NCI-H748 treated with DMSO at 0.1 percent for 48 hours (cell line): ENCODE measurements at places on chromosomes 4 and X.

DNA sequence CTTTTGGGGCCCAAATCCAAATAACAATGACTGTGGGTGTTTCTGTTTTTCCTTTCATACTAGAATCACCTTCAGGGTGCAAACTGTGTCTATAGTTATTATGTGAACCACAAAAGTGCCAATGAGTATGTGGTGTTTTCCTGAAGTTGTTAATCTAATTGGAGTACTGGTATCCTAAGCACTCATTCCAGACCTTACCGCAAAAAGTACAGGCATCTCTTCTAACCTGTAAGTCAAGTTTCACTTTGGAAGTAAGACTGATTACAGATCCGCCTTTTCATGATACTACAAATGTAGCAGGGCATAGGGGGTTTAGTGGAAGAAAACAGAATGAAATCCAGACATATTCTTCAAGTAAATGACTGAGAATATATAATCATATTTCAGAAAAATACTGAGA is 16.1 kb downstream of the COQ2 start:
- no peak for DNase-seq

DNA sequence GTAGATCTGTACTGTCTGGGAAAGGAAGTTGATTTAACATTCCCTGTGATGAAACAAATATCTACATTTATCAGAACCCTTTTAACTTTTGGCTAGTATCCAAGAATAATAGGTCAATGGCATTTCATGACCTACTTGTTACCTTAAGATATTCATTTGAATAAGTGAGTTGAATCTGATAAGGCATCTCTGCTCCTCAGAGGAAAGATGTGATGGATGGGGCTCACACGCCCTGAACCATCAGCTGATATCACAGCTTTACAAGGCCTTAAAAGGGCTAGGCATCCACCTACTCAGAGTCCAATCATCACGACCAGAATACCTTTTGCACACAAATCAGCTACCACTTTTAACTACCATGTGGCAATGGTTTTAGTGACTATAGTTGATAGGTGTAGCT is 90.2 kb upstream of the PDLIM3 start:
- DNase-seq = no peak

GRCh38 chr4:127586922-127587571 is 45.7 kb upstream of the INTU start:
- peak; percentile 14 for DNase-seq

GRCh38 chr4:163755013-163755412 is 260.5 kb downstream of the TMA16 start:
- peak; percentile 4 for DNase-seq

DNA sequence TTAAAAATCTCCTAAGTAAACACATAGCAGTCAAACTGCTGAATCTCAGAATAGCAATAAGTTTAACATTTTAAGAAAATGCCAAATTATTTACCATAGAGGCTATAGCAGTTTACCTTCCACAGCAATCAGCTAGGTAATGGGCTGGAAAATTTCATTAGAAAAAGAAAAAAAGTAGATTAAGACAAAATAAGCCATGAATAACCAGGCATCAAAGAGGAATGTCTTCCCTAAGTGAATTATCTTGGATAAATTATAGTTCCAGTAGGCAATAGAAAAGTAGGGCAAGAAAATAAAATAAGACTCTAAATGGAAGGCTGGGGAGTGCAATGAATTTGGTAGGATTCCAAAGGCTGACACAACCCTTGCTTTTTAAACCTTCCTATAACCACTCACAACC is 722.8 kb downstream of the TRAM1L1 start:
- no peak for DNase-seq

DNA sequence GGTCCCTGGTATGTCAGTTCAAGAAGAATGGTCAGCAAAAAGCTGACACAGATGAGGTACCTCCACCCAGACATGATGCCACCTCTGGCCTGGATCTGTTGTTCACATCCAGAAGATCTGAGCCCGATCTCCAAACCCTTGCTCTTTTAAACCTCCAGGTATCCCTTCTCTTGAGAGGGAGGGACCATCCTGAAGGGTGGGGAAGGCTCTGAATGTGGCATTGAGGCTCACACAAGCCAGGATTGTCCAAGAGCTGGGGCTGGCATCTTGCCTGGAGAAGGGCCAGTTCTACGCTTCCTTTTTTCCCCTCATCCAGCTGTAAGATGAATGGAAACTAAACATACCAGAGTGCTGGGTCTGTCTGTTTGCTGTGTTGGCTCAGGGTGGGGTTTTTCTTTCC is at the start of gene ITIH6:
Gene ITIH6 (minus strand): TSS at position 119 of the 400 bp plus-strand sequence. CDS start 45 bp downstream, at position 74.
- DNase-seq = no peak

GRCh38 chr4:175810073-175810730 is 1.9 kb downstream of the GPM6A start:
- DNase-seq = no peak

- DNase-seq = no peak
Observed at GRCh38 chr4:67468830-67469229, 76.5 kb downstream of the CENPC start.

DNA sequence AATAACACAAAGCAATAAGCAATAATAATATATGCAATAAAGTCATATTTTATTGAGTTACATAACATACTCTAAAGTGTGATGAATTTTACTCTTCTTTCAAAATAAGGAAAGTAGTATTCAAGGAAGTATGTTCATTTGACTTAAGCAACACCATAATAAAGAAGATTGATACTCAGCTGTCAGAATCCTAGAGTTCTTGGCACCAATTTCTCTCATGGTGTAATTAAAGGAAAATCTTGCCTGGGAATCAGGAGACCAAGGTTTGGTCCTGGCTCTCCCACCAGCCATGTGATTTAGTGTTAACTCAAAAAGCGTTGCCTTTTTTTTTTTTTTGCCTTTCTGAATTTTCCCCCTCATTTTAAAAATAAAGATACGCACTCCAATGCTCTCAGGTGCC is 17.1 kb downstream of the MYOZ2 start:
- no peak for DNase-seq

- DNase-seq = no peak
Observed at GRCh38 chrX:46681849-46682248, 77.1 kb downstream of the SLC9A7 start.

GRCh38 chr4:113086172-113086695 is 36.8 kb downstream of the ANK2 start:
- DNase-seq = peak; percentile 21

DNA sequence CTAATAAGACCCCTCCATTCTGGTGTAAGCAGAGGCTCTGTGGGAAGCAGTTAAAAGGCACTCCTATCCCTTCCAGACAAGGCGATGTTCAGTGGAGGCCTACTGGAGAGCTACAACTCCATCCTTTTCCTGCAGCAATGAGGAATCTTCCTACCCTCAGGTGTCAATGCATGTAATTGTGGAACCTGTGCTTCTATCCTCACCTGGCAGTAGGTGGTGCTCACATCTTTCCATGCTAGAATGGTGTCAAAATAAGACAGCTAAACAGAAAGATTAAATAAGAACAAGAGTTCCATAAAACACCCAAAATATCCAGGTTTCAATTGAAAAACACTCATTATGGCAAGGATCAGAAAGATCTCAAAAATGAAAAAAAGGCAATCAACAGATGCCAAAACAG is 224.6 kb downstream of the IL15 start:
- no peak for DNase-seq

GRCh38 chr4:187827631-187828030 is 167.9 kb upstream of the ZFP42 start:
- DNase-seq = no peak

- no peak for DNase-seq
Observed at GRCh38 chr4:81565142-81565870, 93.6 kb upstream of the RASGEF1B start.

DNA sequence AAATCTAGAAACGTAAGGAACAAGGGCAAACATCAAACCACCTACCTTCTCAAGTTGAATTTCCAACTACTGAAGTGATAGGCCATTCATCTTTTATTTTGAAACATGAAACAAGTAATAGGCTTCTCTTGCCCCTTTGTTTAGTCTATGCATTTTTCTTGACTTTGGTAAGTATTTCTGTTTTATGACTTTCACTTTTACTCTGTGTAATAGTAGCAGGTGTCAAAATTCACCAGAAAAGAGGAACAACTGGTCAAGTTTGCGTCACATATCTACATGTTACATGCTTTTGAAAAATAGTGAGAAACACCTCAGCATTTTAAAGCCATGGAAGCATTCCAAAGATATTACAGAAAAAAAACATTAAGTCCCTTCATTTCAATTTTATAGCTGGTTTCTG is 157.1 kb upstream of the FTHL17 start:
- no peak for DNase-seq

GRCh38 chrX:22159071-22159470 is 113.6 kb upstream of the CBLL2 start:
- DNase-seq = no peak
